ENCODE measurements at places on chromosomes 3 and 15.

GRCh38 chr3:152357587-152357986 lies 88.9 kb downstream of the MBNL1 start:
- no peak for DNase-seq

DNA sequence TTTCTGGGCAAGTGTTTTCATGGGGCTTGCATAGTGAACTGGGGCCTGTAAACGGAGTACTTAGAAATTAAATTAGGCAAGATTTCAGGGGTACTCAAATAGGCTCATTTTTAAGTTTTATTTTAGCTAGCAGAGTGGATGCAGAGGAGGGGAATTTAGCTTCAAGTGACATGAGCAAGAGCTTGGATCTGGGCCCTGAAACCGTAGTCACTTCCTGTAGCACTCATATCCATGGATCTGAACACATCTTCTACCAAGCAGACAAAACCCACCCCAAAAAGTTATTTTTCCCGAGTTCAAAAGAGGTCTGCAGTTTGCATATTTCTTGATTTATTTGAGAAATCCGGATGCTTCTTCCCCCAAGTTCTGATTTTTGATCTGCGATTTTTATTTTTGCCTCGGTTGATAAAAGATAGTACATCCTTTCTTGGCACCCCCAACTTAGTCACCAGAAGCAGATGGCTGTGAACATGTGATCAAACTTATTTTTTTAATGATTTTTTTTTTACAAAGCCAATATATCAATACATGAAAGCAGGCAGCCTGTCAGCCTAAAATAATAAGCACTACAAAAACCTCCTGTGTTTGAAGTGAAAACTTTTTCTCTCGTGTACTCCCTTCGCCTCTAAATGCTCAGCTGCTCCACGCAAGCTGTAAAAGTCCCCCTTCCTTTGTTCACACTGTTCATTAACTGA lies 36.6 kb upstream of the STT3B start:
- DNase-seq = no peak

DNA sequence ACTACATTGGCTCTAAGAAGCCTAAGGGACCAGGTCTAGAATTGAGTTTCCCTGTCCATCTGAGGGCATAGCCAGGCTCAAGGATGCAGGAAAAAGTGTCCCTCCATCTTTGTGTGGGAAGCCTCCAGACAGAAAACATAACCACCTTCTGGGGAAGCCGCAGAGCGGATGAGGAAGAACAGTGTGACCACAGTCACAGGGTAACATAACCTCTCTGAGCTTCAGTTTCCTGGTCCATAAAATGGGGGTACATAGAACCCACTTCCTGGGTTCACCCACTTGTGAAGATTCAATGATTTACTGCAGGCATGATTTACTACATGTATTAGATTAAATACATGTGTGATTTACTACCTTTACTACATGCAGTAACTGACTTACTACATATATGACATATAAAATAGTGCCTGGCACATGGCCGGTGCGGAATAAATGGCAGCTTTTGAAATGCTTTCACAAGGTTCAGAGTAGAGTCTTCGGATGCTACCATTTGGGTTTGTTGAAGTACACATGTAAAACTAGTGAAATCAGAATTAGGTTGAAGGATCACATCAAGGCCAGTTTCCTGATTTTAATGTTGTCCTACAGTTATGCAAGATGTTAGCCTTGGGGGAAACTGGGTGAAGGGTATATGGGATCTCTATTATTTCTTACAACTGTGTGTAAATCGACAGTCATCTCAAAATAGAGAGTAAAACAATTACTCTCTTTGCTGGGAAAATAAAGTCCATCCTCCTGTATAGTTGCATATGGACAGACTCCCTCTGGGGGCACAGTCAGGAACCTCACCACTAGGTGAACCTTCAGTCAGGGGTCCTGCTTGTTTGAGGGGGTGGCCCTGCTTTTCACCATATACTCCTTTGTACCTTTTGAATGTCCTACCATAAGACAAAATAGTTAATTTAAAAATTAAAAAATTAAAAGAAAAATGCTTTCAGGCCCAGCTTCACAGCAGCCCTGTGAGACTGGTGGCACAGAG lies 86.0 kb downstream of the SEMA5B start:
- DNase-seq = no peak

GRCh38 chr3:145776782-145777408 lies 384.1 kb downstream of the PLOD2 start:
- peak; percentile 29 for DNase-seq

DNA sequence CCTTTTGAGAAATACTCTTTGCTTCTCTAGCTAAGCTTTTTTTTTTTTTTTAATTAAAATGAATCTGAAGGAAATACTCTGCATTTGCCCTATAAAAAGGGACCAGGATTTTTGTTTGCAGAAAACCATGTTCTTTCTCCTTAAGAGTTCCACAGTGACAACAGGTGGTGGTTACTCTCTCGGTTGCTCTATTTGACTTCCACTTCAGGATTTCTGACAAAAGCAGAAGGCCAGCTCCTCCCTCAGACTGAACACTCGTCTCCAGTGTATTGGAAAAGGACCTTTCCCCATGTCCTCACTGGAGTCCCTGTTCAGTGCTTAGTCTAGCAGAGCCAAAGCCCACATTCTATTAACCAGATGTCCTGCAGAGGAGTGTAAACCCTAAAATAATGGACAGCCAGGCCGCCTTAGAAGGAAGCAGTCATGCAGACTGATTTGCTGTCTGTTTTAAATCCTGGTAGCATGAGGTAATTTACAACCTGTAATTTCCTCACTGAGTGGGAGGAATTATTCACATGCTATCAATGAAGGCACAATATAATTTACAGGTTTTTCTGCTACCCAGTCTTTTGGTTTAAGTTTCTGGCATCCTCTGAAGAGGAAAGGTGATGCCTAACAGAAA lies 599.3 kb downstream of the PYDC2 start:
- DNase-seq = no peak

GRCh38 chr15:100134089-100134583 lies 207.6 kb downstream of the ADAMTS17 start:
- DNase-seq = no peak

GRCh38 chr3:159082519-159082918 lies 280.7 kb downstream of the MFSD1 start:
- DNase-seq = no peak

DNA sequence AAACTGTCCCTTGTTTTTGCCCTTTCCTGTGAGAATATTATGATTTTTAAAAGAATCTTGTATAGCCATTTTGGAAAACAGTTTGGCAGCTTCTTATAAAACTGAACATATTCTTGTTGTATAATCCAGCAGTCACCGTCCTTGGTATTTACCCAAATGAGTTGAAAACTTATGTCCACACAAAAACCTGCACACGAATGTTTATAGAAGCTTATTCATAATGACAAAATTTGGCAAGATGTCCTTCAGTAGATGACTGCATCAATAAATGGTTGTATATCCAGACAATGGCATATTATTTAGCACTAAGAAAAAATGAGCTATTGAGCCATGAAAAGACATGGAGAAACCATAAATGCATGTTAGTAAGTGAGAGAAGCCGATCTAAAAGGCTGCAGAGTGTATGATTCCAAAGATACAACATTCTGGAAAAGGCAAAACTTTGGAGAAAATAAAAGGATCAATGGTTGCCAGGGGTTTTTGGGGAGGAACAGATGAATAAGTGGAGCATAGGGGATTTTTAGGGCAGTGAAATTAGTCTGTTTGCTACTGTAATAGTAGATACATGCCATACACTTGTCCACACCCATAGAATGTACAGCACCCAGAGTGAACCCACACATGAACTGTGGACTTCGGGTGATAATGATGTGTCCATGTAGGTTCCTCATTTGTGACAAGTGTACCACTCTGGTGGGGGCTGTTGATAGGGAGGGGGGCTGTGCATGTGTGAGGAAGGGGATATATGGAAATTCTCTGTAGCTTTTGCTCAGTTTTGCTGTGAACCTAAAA lies 31.7 kb downstream of the LIMD1 start:
- DNase-seq = no peak

GRCh38 chr3:101996832-101997231 lies 147.5 kb downstream of the NFKBIZ start:
- no peak for DNase-seq

DNA sequence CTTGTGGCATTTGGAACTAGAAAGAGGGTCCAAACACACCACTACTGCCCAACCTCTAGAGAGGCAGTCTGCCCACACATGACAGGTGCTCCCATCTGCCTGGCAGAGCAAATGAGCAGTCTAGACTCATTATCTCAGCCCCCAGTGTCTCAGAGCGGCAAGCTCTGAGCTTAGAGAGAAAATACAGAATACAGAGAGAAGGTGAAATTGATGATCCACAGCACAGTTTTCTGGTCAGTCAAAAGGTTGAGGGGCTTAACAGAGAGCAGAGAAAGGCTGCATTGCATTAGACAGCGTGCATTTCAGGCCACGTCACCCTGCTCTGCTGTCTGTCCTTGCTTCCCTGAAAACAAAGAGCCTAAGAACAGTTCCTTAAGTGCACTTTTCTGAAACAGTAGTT lies 135.1 kb downstream of the KCNMB2 start:
- DNase-seq = no peak

- DNase-seq = no peak
Measured at GRCh38 chr3:82461049-82461889, 699.8 kb upstream of the GBE1 start.

GRCh38 chr3:15899388-15899787 lies 101.6 kb upstream of the ANKRD28 start:
- no peak for DNase-seq

GRCh38 chr3:13235079-13235478 lies 161.8 kb upstream of the IQSEC1 start:
- peak; percentile 90 for DNase-seq

DNA sequence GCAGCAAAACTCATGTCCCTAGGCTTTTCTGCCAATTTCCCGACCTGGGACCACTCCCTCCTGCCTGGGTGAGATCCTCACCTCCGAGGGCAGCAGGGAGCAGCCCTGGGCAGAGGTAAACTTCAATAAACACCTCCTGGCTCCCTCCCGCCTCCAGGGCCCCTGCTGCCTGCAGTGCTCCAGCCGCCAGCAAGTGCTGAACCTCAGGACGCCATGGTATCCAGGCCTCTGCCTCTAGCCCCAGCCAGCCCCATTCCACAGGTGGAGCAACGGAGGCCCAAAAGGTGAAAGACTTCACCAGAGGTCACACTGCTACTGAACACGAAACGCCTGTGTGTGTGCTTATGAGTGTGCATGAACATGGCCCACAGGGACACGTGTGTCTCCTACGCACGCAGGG lies 59.9 kb upstream of the LINGO1 start:
- no peak for DNase-seq

DNA sequence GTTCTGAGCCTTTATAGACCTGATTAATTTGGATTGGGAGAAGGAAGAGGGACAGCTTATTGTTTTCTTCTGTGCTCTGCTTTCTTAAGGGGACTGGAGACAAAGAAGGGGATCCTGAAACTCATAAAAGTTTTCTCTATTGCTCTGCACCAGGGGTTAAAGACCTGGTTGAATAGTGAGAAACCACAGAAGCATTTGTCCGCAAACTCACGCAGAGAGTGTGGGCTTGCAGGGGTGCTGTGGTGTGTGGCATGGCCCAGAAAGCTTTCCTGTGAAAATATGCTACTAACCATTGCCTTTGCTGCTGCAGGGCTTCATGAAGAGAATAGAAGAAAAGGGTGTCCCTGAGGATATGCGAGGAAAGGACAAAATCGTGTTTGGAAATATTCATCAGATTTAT lies 73.1 kb upstream of the UMPS start:
- DNase-seq = no peak

- no peak for DNase-seq
Measured at GRCh38 chr3:129402210-129402609, 26.2 kb downstream of the EFCAB12 start.

DNA sequence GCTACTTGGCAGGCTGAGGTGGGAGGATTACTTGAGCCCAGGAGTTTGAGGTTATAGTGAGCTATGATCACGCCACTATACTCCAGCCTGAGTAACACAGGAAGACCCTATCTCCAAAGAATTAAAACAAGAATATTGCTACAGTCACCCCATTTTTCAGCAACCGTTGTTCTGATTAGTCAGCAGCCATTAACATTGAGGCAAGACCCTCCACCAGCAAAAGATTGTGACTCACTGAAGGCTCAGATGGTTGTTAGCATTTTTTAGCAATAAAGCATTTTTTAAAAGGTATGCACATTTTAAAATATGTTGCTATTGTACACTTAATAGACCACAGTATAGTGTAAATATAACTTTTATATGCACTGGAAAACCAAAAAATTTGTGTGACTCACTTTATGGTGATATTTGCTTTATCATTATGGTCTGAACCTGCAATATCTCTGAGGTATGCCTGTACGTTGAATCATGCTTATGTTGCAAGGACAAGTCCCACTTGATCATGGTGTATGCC lies 492.6 kb downstream of the SQOR start:
- no peak for DNase-seq
